ENCODE measurements at places on chromosomes 6 and 20.

DNA sequence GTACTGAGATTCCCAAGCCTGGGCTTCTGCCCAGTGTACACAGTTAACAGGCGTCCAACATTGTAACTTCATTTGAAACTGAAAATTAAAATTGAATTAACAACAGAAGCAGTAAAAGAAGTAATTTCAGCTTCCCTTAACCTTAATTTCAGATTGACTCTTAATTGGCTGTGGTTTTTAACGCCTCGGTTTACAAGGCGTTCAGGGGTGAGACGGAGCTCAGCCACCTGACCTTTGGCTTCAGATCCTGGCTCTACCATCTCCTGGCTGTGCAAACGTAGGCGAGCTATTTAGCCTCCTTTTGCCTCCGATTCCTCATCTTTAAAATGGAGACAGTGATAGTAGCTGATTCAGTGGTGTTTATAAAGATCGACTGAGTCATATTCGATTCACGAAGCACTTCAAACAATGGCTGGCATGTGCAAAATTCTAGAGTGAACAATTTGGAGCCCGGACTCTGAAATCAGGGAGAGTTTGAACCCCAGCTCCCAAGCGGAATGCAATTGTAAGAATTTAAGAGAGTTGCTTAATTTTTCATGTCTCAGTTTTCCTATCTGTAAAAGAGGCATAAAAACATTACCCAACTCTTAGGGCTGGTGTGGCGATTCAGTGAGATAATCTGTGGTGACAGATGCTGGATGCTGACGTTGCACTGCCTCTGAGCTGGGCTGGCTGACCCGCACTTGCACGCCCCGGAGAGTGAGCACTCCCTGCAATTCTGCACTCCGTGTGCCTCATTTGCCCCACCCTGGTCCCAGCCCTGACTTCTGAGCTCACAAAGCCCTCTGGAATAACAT lies 23.5 kb upstream of the OCSTAMP start:
- no peak for DNase-seq

DNA sequence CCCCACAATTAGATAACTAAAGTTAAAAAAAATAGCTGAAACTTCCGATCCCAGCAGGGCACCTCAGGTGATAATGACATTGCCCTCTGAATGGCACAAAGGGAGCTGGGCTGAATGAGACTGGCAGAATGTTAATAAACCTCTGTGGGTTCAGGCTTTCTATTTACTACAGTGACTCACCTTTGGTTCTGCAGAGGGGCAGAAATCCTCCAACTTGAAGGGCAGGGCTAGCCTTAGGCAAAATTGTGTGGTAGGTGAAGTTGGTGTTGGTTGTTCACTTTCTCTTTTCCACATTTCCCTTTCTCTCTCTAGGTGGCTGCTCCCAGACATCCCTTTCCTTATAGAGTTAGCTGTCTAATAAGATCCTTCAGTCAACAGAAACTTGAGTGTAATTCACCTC lies 625.2 kb downstream of the EPM2A start:
- peak; percentile 71 for DNase-seq

- DNase-seq: no peak
Observed at GRCh38 chr20:61645732-61646131, 393.7 kb downstream of the CDH4 start.

DNA sequence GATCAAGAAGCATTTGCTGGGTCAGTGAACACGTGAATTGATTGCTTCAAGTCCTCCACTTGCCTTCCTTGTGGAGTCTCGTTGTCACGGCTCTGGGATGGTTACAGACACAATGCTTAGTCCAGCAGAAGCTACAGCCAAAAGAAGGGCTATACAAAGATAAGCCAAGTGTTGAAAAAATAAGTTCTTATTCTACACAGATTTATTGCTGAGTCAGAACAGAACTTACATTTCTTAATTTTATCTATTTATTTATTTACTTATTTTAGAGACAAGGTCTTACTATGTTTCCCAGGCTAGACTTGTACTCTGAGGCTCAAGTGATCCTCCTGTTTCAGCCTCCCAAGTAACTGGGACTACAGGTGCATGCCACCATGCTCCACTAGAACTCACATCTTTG lies 199.0 kb downstream of the MYLK4 start:
- no peak for DNase-seq

- DNase-seq: no peak
Observed at GRCh38 chr6:168699631-168700295, 258.8 kb downstream of the SMOC2 start.

- no peak for DNase-seq
Observed at GRCh38 chr6:136016228-136017225, 165.0 kb downstream of the PDE7B start.

- DNase-seq: no peak
Observed at GRCh38 chr20:20955892-20956291, 150.3 kb downstream of the LINC00237 start.

DNA sequence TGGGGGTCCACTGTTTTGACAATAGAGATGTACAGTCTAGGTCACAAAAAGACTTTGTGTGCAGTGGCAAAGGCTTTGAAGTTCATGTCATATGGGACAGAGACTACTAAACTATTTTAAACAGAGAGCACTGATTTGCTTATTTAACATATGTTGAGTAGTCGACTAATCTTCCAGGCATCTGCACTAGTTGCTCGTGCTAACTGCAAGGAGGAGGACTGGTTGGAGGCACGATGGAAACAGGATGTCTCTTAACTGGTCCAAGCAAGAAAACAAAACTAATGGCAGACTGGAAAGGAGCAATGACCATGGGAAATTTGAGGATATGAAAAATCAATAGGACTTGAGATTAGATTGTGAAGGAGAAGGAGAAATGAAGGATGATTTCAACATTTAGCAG lies 28.5 kb upstream of the ERVFRD-1 start:
- no peak for DNase-seq

DNA sequence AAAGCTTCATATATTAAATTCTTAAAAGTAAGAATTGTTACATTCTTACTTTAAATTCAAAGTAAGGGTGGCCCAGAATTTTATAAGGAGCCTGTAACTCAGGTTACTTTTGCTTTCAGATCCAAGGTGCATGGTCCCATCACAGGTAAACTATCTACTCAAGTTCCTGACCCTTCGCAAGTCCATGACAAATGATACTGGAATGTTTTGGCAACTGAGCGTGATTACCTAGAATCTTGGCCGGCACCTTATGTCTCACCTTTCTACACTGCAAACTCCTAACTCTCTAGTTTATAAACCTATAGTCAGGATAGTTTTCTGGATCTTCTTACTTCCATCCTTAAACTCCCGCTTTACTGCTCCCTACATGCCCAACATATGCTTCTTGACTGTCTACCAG lies 67.9 kb upstream of the HMGN3 start:
- peak; percentile 61 for DNase-seq

DNA sequence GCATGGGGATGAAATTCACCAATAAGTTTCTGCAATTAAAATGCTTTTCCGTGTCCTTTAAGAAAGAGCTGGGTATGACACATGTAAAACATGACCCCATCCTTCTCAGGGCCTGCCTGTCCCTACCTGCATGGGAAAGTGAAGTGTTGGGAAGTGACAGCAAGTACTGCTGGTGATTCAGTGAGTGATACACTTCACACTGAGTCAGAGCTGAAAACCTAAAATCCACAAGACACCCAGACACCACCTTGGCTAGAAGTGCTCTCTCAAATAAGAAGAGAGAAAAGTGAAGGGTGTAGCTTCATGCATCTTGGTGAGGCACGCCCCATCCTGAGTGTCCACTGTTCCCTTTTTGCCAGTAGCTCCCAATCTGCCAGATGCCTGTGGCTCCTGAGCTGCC lies 3.3 kb downstream of the RAB22A start:
- peak; percentile 91 for DNase-seq

GRCh38 chr6:12354499-12354898 lies 64.3 kb downstream of the EDN1 start:
- peak; percentile 87 for DNase-seq

DNA sequence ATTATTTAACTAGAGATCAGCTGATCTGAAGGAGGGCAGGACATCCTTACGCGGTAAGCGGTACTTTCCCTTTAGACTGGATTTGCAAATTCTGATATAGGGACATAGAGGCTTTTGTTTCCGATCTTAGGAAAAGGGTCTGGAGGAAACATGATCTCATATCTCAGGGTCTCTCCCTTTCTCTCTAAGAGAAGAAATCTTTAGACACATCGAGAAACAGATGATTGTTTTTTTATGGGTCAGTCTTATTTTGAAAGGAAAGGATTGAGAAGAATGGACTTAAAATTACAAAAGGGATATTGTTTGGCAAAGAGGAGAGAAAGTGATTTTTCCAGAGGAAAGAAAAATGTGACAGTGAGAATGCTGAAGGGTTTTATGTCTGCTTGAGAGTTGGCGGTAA lies 83.9 kb upstream of the OGFRL1 start:
- no peak for DNase-seq

- no peak for DNase-seq
Observed at GRCh38 chr6:95091823-95092436, 485.4 kb upstream of the MANEA start.

GRCh38 chr20:57476084-57476526 lies 48.8 kb downstream of the CTCFL start:
- DNase-seq: no peak

GRCh38 chr6:34332251-34333198 lies 59.9 kb downstream of the NUDT3 start:
- no peak for DNase-seq

- no peak for DNase-seq
Observed at GRCh38 chr6:74597266-74597665, 608.6 kb downstream of the COL12A1 start.
